ENCODE measurements at places on chromosomes 1 and 21.

DNA sequence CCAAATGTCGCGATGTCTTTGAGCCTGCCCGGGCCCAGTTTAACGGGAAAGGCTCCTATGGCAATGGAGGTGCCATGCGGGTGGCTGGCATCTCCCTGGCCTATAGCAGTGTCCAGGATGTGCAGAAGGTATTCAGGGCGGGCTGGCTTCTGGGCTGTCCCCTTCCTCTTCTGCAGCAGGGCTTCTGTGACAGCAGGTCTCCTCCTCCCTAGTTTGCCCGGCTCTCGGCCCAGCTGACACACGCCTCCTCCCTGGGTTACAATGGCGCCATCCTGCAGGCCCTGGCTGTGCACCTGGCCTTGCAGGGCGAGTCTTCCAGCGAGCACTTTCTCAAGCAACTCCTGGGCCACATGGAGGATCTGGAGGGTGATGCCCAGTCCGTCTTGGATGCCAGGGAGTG, 3.0 kb downstream of the ADPRS start:
- DNase-seq, result no peak

DNA sequence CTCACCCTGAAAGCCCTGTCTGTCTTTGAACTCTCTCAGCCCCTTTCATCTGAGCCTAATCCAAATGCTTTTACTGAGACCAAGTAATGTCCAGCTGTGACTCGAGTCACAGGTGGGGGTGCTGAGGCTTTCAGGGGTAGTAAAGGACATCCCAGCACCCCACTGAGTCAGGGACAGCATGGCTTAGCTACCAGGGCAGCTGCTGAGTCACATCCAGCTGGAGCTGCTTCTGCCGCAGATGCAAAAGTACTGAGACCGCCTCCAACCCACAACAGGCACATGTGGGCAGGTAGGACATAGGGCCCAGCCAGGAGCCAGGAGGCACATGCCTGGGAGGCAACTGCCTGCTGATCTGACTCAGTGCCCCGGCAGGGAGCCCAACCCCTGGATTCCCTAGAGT, 6.7 kb upstream of the VSIG8 start:
- peak; percentile 32 for DNase-seq

DNA sequence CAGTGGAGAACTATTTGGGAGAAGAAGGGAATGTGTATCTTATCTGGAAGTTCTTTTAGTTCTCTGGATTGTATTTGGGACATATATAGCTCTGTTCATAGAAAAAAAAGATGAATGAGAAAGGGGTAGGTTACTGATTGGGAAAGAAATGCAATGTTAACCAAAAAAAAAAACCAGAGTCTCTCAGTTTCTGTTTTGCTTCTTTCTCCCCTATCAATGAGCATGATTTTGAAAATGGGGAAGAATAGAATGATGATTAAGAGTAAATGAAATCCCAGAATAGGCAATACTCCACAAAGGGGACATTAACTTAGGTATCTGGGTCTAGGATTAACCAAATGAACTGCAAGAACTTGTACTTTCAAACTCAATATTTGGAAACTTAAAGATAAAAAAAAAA, 92.9 kb downstream of the RHOU start:
- DNase-seq, result no peak

DNA sequence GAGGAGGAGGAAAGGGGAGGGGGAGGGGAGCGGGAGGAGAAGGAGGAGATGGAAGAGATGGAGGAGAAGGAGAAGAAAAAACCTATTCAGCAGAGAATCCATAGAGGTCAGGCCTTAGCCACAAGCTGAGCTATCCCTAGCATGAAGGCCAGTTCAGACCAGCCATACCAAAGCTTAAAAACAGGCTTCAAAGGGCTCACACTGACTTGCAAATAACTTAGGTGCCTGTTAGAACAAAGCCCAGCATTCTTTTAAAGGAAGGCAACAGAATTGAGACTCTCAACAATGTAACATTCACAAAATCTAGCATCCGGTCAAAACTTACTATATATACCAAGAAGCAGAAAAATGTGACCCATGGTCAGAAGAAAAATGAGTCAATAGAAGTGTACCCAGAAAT, 43.6 kb upstream of the IFFO2 start:
- DNase-seq, result no peak

DNA sequence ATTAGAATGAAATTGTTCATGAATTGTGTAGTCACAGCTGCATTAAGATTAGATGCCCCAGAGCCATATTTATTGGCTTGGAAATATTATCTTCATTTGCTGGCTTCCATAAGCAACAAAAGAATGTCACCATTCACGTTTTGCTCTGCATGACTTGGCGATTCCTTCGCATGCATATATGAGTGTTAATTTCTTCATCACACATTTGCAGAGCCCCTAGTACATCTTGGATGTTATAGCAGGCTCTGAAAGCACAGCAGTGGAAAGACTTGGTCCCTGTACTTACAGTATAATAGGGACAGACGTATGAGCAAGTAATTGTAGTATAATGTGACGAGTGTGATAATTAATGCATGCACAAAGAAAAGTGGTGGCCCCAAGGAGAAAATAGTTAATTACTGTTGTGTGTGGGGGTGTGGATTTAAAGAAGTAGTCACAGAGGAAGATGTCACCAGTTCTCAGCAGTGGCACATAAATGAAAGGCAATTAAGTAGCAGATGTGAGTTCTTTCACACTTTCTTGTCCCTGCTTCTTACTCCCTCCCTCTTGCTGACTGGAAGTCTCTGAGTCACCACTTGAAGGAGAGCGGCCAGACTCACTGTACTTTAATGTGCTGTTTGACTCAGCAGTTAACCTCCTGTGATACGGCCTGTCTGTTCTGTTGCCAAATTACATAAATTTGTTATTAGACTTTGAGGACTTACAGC, 21.0 kb downstream of the S100A10 start:
- DNase-seq, result peak; percentile 93

DNA sequence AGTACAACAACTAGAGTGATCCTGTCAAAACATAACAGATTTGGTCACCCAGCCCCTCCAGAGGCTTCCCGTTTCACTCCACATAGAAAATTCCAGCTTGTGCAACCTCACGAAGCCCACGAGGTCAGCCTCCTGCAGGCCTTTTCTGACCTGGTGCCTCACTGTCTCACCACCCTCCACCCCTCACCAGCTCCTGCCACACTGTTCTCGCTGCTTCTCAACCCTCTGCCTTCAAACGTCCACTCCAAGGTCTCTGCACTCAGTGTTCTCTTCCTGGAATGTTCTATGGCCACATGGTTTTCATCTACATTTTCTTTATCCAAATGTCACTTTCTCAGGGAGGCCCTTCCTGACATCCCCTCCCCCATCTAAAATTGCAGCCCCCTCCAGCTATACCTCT, 178.9 kb downstream of the DHRS3 start:
- DNase-seq, result no peak

GRCh38 chr1:201022820-201023516, 546 bp downstream of the KIF21B start:
- DNase-seq, result no peak

GRCh38 chr1:87392248-87393192, 63.8 kb downstream of the LMO4 start:
- DNase-seq, result peak; percentile 4

- no peak for DNase-seq
Observed at GRCh38 chr21:14615359-14615974, 69.4 kb upstream of the SAMSN1 start.

GRCh38 chr1:243562473-243562872, 287.6 kb downstream of the AKT3 start:
- no peak for DNase-seq

- no peak for DNase-seq
Observed at GRCh38 chr1:30768830-30769718, 11.5 kb upstream of the LAPTM5 start.

GRCh38 chr21:14878971-14879370, 185.8 kb downstream of the NRIP1 start:
- no peak for DNase-seq

DNA sequence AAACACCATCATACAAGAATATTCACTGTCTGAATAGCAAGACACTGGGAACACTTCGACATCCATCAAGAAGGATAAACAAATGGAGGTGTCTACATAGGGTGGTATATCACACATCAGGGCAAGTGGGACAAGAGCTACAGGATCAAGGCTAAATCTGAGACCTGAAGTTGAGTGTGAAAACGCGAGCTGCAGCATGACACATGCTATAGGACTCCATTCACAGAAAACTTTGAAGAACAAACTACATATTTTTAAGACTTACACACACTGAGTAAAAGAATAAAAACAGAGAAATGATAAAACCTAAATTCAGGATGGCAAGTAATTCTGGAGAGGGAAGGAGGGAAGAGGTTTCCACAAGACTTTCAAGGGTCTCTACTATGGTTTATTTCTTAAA, 2.1 kb downstream of the TTC39A start:
- no peak for DNase-seq

DNA sequence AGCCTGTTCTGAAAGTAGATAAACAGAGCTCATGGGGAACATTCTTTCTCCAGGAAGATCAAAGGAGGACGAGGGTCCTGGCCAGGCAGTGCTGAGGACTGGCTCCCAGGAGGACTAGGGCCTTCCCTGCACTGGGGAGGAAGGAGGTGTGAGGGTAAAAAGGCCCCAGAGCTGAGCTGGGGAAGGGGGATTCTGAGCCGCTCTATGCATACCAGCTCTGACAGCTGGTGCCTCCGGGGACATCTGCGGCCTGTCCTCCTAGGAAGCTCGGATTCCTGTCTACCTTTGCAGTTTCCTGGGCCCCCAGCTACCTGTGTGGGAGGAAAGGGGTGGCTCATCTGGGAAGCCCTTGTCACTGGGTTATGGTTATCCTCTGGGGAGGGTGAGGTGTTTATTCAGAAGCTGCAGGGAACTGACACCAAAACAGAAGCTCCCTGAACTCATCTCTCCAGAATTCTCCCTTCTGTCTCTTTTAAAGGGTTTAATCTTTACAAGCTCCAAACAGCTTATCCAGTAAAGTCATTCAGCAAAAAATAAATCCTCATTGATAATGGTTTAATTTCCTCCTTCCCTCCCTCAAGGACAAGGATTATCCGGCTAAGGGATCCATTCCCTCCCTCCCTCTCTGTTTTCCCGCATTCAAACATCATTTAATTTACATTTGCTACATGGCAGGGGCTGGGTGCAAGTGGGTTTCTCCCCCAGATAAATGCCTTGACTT, 31.0 kb downstream of the NENF start:
- no peak for DNase-seq

- DNase-seq, result no peak
Observed at GRCh38 chr1:182662121-182662890, 22.1 kb downstream of the RGS8 start.

DNA sequence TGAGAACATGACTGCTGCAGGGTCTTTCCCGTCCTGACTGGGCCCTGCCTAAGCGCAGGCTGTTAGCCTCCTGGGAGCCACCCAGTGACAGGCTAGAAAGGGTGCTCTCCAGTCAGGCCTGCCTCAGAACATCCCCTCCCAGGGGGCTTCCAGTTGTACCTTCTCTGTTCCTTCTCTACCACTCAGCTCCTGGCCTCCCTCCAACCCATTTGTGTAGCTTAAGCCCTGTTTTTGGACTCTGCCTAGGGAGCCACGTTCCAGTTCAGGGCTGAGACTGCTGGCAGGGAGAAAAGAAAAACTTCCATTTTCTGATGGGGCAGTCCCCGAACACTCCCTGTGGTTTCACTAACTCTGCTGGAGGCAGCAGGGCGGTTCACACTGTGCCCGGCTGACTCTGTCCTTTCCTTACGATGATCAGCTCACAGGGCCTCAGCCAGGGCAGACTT, 15.3 kb upstream of the POU3F1 start:
- DNase-seq, result no peak
